K562 (cell line): ENCODE measurements at places on chromosomes 7 and 10. TPM values are rescaled to one million over a fixed set of nuclear protein-coding genes. Genes with fewer than 3 reads are reported as not detected.

The KAT6B gene
- 9.0 and 10.2 TPM in 2 replicates for total RNA-seq

The ARHGAP22 gene
- 28.1 and 29.3 TPM in 2 replicates for total RNA-seq

The MEST gene
- total RNA-seq = 0.62 and 1.0 TPM in 2 replicates

The ZNF804B gene
- 0.04 and 0.07 TPM in 2 replicates for total RNA-seq

The MOGAT3 gene
- total RNA-seq = not detected in 2 replicates

The ZNF511 gene
- 69.3 and 72.9 TPM in 2 replicates for total RNA-seq

The WDFY4 gene
- total RNA-seq = 0.02 and 0.29 TPM in 2 replicates

The IDI2 gene
- not detected in 2 replicates for total RNA-seq

The NEURL1 gene
- 0.11 and 0.20 TPM in 2 replicates for total RNA-seq

The NUPR2 gene
- total RNA-seq = not detected in 2 replicates

The COPG2 gene
- 42.4 and 43.0 TPM in 2 replicates for total RNA-seq

The EBLN1 gene
- 0.95 and 1.1 TPM in 2 replicates for total RNA-seq

The CLDN4 gene
- total RNA-seq = 0.60 and 0.63 TPM in 2 replicates

The FAM20C gene
- total RNA-seq = 0.09 and 0.20 TPM in 2 replicates

The CDHR1 gene
- 0.20 and 0.56 TPM in 2 replicates for total RNA-seq

The NANOS1 gene
- total RNA-seq = 0.89 and 1.2 TPM in 2 replicates

The PPP3CB gene
- 25.6 and 26.8 TPM in 2 replicates for total RNA-seq

The PON1 gene
- total RNA-seq = not detected in 2 replicates

The KIAA1217 gene
- total RNA-seq = 0.04 and 0.20 TPM in 2 replicates

The PON3 gene
- total RNA-seq = not detected in 2 replicates

The CFAP43 gene
- total RNA-seq = 0.16 and 0.20 TPM in 2 replicates

The HTR5A gene
- total RNA-seq = not detected in 2 replicates

The TAS2R4 gene
- 0.51 and 0.63 TPM in 2 replicates for total RNA-seq

The CCL26 gene
- 8.1 and 8.4 TPM in 2 replicates for total RNA-seq

The SRRM3 gene
- total RNA-seq = 0.47 and 0.91 TPM in 2 replicates

The GDF10 gene
- total RNA-seq = 0.11 TPM in 1 of 2 replicates, not detected in the other

The SCART1 gene
- total RNA-seq = 4.4 and 5.5 TPM in 2 replicates

The PLEKHS1 gene
- total RNA-seq = not detected in 2 replicates

The SYNPO2L gene
- 0.07 TPM in 1 of 2 replicates, not detected in the other for total RNA-seq

The COL13A1 gene
- total RNA-seq = not detected in 2 replicates

The KCNIP2 gene
- 4.8 and 7.6 TPM in 2 replicates for total RNA-seq

The DPP6 gene
- not detected in 2 replicates for total RNA-seq

The SPAM1 gene
- not detected in 2 replicates for total RNA-seq

The MAGI2 gene
- total RNA-seq = 0.94 and 1.1 TPM in 2 replicates

The HOXA6 gene
- not detected in 2 replicates for total RNA-seq

The CDK14 gene
- 0.18 and 0.44 TPM in 2 replicates for total RNA-seq
